ENCODE measurements at places on chromosomes 12 and 14. TPM values are rescaled to one million over a fixed set of nuclear protein-coding genes. Genes with fewer than 3 reads are reported as not detected.

DNA sequence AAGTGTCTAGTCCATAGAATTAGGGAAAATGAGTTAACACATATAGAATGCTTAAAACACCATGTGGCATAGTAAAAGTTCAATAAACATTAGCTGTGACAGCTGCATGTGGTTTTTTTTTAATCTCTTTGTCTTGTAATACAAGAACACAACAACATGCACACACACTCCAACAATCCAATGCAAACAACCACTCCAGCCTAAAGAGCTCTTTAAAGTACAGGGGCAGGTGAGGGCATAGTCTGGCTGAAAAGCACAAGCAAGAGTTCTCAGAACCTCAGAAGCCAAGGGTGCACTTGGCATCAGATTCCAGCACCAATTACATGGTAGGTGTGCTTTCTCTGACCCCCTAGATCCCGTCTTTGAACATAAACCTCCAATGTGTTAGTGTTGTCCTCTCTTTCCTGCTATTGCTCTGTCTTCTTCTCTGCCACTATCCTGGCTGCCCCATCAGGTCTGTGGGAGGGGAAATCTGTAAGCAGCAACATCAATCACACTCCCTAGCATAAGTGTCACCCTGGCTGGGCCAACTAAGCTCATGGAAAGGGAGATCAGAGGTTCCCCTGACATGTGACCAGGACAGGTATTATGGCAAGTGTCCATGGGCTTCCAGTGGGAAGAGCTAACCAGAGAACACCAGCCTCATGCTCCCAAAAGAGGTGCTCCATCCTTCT is 91.0 kb downstream of the SLC8A3 start:
- no peak overlapping the region for H3K4me3 ChIP-seq
- no peaks in the 10 kb centered on the region for H3K36me3 ChIP-seq
- H3K4me1 ChIP-seq: peaks cover 1% of the 10 kb centered on the region

GRCh38 chr12:107131832-107132616 is 38.7 kb upstream of the CRY1 start:
- peaks cover 2% of the 10 kb centered on the region for H3K4me1 ChIP-seq
- H3K36me3 ChIP-seq: no peaks in the 10 kb centered on the region
- peaks cover 14% of the 10 kb centered on the region for H3K27me3 ChIP-seq
- H3K4me3 ChIP-seq: no peak overlapping the region
- H3K27ac ChIP-seq: no peak overlapping the region
- peak; percentile 11 for DNase-seq

Gene NFATC4
- 57.6 TPM for total RNA-seq

DNA sequence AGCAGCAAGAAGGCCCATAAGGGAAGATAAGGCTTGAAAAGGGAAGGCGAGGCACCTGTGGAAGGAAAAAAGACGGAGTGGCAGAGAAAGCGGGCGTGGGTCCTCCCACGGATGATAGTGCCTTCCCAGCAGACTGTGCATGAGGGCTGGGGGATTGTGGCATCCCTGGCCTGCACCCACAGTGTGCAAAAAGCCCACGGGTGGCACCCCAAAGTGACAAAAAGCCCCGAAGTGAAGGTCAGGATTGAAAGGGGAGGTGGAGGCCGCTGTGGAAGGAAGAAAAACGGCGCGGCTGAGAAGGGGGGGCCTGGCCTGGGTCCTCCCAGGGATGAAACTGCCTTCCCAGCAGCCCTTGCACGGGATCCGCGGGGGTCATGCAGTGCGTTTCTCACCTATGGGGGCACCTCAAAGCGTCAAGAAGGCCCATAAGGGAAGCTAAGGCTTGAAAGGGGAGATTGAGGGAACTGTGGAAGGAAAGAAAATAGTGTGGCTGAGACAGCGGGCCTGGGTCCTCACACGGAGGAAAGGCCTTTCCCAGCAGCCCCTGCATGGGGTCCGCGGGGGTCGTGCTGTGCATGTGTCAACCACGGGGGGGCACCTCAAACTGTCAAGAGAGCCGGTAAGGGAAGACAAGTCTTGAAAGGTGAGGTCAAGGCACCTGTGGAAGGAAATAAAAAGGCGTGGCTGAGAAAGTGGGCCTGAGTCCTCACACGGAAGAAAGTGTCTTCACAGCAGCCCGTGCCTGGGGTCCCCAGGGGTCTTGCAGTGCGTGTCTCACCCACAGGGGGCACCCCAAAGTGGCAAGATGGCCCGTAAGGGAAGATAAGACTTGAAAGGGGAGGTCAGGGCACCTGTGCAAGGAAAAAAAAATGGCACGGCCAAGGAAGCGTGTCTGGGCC is 274.1 kb downstream of the ALG10 start:
- no peak overlapping the region for H3K27ac ChIP-seq
- DNase-seq: no peak
- no peaks in the 10 kb centered on the region for H3K27me3 ChIP-seq
- no peaks in the 10 kb centered on the region for H3K4me1 ChIP-seq

GRCh38 chr12:113471619-113472171 is at the start of gene LHX5:
Gene LHX5 (minus strand): TSS chr12:113471871. CDS start chr12:113471498, 373 bp downstream.
- no peak within 1 kb of the TSS for H3K27ac ChIP-seq
- H3K27me3 ChIP-seq: peaks cover 88% of the 10 kb centered on the region
- H3K4me1 ChIP-seq: peaks cover 8% of the 10 kb centered on the region
- no peak within 1 kb of the TSS for H3K4me3 ChIP-seq
- no peak for DNase-seq

DNA sequence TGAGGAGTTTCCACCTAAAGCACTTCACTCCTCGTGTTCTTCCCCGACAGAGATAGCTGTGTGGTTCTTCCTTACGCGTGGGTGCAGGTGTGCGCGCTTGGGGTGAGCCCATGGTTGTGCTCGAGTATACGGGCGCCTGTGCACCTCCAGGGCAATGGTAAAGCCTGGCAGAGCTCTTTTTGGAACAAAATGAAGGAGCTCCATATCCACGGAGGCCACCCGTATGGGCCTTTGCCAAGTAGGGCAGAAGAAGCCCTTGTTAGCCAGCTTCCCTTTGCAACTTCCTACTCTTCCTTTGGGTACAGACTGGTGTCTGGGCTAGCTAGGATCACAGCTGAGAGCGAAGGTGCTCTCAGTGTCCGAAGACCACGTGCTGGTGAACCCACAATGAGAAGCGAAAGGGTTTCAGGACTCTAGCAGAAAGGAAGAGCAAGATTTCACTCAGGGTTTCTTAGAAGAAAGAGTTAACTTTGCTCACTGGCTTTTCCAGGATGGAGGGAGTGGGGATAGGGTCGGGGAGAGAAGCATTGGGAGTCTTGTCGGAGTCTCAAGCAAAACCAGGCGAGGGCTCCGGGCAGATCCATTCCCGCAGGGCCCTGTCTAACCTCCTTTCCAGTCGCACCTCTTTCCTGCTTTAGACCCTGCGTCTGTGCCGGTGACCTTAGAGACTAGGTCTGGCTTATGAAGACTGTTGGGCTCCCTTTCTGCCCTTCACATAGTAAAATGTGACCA is 960 bp upstream of the LRFN5 start:
- H3K36me3 ChIP-seq: no peaks in the 10 kb centered on the region
- H3K4me3 ChIP-seq: peak overlapping the region; percentile 78
- H3K4me1 ChIP-seq: peaks cover 34% of the 10 kb centered on the region
- peaks cover 75% of the 10 kb centered on the region for H3K27me3 ChIP-seq
- peak overlapping the region; percentile 89 for H3K27ac ChIP-seq

DNA sequence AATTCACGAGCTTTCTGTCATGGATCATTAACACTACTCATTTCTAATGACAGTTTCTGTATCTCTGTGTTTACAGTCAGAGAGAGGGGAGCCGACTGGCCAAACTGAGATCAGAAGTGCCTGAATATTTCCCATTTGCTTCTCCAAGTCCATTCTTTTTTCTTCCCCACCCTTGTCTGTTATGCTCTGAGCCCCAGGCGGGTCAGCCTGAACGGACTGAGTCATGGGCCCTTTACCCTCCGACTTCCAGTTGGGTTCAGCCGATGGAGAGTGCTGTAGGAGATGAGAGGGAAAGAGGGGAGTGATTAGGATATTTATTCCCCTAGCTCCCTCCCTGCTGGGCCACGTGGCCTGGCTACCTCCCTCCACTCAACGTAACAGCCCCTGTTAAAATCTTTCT is 104.7 kb downstream of the PAH start:
- no peaks in the 10 kb centered on the region for H3K4me1 ChIP-seq
- H3K27ac ChIP-seq: no peak overlapping the region
- no peak for DNase-seq
- peaks cover 32% of the 10 kb centered on the region for H3K27me3 ChIP-seq
- H3K36me3 ChIP-seq: no peaks in the 10 kb centered on the region

DNA sequence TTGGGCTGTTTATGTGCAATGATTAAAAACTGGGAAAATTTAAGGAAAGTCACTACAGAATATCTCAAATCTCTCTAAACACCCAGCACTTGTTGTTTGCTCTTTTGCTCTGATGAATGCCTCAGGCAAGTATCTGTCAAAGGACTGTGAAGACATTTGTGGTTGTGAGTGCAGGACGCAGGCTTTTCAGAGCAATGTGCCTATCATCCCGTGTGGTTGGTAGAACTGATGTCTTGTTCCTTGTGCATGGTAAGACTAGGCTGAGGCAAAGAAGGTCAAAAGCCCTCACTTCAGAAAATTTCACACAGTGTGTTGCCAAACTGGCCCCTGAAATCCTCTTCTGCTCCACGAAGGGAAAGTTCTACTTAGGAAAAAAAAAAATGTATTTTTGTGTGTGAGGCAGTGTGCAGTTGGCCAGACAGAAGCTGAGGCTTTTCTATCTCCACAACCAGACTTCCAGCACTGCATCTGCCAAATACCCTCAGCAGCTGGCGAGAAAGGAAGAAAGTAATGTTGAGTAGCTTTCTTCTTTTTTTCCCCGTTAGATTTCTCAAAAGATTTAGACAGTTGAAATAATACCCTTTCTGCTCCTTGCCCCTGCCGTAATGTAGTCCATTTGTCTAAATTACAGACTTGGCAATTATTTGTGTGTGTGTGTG is 1103.1 kb downstream of the VRK1 start:
- no peaks in the 10 kb centered on the region for H3K4me1 ChIP-seq
- H3K4me3 ChIP-seq: no peak overlapping the region
- no peaks in the 10 kb centered on the region for H3K27me3 ChIP-seq
- no peak overlapping the region for H3K27ac ChIP-seq
- H3K36me3 ChIP-seq: no peaks in the 10 kb centered on the region

- peaks cover 2% of the 10 kb centered on the region for H3K4me1 ChIP-seq
- peaks cover 7% of the 10 kb centered on the region for H3K27me3 ChIP-seq
- no peaks in the 10 kb centered on the region for H3K36me3 ChIP-seq
- no peak overlapping the region for H3K4me3 ChIP-seq
- H3K27ac ChIP-seq: no peak overlapping the region
These were observed 903.8 kb downstream of the BCL11B start for GRCh38 chr14:98368221-98368620.

Gene MANSC4
- 1.1 TPM for total RNA-seq

DNA sequence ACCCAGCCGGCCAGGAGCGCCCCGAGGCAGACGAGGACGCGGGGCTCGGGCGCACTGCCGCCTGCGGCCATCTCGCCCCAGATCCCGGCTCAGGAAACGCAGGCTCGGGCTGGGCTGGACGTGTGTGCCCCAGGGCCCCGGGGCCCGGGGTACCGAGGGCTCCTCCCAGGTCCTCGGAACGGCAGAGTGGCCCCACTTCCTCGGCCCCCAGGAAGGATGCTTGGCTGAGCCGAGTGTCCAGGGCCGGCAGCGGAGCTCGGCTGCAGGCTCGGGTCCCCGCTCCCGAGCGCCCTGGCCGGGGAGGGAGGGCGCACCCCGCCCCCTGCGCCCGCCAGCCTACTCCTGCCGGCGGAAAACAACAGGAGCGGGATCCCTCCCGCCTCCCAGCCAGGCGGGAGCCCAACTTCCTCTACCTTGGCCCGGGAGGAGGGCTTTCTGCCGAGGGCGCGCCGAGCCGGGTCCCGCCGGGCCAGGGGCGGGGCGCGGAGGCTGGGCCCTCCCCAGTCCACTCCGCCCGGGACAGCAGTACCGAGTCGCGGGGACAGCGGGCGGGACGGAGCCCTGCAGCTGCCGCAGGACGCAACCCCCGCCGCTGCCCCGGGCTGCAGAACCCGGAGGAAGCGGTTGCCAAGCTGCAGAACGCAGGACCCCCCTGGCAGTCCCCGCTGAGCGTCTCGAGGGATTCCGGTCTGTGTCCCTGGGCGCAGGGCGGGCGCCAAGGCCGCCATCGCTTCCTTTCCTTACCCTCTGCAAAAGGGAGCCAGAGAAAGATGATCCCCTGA is at the start of gene VSIG10:
Gene VSIG10 (minus strand): TSS at position 411 of the 782 bp plus-strand sequence. CDS start 340 bp downstream, at position 71.
- no peaks in the 10 kb centered on the region for H3K27me3 ChIP-seq
- DNase-seq: peak; percentile 58
- H3K27ac ChIP-seq: peak within 1 kb of the TSS; percentile 90

- no peak for DNase-seq
- H3K27me3 ChIP-seq: no peaks in the 10 kb centered on the region
- no peak overlapping the region for H3K27ac ChIP-seq
These were observed 49.2 kb downstream of the GALNT4 start for GRCh38 chr12:89475203-89475990.

GRCh38 chr14:95281560-95282176 is 38.0 kb downstream of the CLMN start:
- H3K27ac ChIP-seq: no peak overlapping the region
- H3K36me3 ChIP-seq: peaks cover 7% of the 10 kb centered on the region
- no peak overlapping the region for H3K4me3 ChIP-seq
- H3K27me3 ChIP-seq: no peaks in the 10 kb centered on the region

Gene INSM2
- total RNA-seq: 0.10 TPM

DNA sequence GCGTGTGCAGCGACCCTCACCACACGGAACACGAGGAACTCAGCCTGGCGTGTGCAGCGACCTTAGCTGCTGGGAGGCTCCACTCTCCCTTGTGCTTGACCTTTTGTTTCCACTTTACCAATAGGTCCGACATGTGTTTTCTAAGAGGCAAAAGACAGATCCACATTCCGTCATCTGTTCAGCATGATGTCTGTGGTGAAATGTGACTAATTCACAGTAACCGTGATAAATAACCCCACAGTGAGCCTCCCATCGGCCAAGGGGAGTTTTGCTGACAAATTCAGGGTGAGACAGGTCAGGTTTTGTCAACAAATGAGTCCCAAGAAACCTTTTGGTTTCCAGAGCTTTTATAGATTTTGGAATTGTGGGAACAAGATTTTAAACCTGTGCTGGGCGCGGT is 55.9 kb downstream of the MOK start:
- H3K4me1 ChIP-seq: peaks cover 4% of the 10 kb centered on the region
- DNase-seq: no peak
- H3K4me3 ChIP-seq: no peak overlapping the region
- no peaks in the 10 kb centered on the region for H3K36me3 ChIP-seq
- H3K27ac ChIP-seq: no peak overlapping the region
- H3K27me3 ChIP-seq: no peaks in the 10 kb centered on the region

DNA sequence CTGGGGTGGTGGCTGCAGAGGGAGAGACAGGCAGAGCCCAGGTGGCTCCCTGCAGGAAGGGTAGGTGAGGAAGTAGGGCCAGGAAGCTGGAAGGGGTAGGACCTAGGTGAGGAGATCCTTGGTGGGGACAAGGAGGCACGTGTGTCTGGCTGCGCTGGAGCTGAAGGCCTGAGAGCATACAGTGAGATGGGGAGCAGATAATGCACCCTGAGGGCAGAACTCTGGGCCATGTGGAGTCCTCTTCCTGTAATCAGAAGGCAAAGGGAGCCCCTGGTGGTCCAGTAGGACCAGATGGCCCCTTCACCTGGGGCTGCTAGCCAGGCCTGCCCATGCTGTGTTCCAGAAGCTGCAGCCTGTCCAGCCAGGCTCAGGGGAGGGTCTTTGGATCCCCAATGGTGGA is 15.3 kb upstream of the KRT80 start:
- H3K36me3 ChIP-seq: no peaks in the 10 kb centered on the region
- peak overlapping the region; percentile 15 for H3K27ac ChIP-seq
- no peak overlapping the region for H3K4me3 ChIP-seq
- DNase-seq: no peak

GRCh38 chr14:69038455-69039287 is 59.6 kb upstream of the ACTN1 start:
- H3K36me3 ChIP-seq: no peaks in the 10 kb centered on the region
- DNase-seq: no peak
